ENCODE measurements at places on chromosomes 13 and 19.
A peak's percentile ranks its signal among the peaks of the same experiment; 100 is the strongest.

DNA sequence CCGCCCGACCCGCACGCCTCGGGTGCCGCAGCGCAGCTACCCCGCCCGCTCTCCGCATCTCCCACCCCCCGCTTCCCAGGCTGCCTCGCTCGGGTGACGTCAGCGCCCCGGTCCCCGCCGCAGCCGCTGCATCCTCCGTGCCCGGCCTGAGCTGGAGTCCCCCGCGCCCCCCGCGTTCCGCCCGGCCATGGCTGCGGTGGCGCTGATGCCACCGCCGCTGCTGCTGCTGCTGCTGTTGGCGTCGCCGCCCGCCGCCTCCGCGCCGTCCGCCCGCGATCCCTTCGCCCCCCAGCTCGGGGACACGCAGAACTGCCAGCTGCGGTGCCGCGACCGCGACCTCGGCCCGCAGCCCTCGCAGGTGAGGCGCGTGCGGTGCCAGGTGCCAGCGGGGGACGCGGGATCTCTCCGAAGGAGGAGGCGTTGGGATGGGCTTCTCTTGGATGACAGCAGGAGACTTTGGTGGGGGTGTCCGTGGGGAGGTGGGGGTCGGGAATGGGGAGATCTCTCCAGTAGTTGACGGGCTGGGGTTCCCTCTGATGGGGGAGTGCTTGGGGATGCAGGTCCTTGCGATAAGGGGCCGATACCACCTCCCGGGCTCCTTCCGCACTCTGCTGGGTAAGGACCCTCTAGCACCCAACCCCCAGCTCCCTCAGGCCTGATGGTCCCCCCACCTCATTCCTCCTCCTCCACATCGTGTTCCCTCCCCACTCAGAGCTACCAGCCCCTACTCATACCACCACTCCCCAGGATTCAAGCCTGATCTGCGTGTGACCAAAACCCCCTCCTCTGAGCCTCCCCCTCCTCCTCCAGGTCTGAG lies at the start of gene TMEM59L:
TMEM59L (plus strand) TSS at position 99 of the 817 bp plus-strand sequence; CDS start at position 188, 89 bp downstream.
- DNase-seq: no peak

GRCh38 chr19:12793290-12794195 lies 2.3 kb downstream of the JUNB start:
- DNase-seq: peak; percentile 97

- DNase-seq: no peak
Observed at GRCh38 chr13:53112522-53112921, 83.9 kb downstream of the OLFM4 start.

DNA sequence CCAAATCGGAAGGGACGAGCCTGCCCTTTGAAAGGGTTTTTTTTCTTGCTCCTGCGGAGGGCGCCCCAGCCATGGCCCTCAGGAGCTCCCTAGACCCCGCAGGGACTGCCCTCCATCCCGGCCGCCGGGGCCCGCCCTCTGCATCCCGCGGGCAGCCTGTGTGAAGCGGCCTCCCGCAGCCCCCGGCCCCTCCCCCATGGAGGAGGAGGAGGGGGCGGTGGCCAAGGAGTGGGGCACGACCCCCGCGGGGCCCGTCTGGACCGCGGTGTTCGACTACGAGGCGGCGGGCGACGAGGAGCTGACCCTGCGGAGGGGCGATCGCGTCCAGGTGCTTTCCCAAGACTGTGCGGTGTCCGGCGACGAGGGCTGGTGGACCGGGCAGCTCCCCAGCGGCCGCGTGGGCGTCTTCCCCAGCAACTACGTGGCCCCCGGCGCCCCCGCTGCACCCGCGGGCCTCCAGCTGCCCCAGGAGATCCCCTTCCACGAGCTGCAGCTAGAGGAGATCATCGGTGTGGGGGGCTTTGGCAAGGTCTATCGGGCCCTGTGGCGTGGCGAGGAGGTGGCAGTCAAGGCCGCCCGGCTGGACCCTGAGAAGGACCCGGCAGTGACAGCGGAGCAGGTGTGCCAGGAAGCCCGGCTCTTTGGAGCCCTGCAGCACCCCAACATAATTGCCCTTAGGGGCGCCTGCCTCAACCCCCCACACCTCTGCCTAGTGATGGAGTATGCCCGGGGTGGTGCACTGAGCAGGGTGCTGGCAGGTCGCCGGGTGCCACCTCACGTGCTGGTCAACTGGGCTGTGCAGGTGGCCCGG lies 815 bp downstream of the MAP3K10 start:
- DNase-seq: peak; percentile 62

DNA sequence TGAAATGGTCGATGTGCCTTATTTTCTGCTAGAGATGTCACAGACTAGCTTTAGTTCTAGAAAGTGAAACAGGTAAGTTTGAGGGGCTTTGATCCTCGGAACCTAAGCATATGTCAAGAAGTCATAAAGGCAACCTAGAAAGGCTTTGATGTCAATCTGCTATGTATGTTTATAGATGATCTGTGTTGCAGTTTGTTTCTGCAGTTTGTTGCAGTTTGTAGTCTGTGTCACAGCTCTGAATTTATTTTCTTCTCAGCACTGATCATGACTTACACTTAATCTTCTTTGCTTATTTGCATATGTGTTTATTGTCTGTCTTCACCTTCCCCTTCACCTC lies 5.9 kb downstream of the LSM14A start:
- no peak for DNase-seq

DNA sequence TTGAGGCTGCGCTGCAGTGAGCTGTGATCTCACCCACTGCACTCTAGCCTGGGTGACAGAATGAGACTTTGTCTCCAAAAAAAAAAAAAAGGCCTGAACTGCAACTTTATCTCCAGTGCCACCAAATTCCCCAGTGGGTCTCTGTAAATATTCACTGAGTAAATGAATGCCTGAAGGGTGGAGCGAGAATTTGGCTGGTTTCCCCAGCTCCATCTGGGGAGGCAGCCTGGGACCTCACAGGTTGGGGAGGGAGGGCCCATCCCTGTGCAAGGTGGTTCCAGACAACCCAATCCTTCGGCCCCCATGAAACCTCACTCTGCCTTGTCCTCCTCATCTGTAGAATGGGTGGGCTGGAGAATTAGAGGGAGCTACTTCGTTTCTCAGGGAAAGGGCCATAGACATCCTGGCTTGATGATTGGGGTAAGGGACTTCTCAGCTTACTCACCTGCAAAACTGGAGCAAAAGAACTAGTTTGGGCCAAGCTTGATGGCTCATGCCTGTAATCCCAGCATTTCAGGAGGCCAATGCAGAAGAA lies 4.2 kb upstream of the PKN1 start:
- DNase-seq: no peak

DNA sequence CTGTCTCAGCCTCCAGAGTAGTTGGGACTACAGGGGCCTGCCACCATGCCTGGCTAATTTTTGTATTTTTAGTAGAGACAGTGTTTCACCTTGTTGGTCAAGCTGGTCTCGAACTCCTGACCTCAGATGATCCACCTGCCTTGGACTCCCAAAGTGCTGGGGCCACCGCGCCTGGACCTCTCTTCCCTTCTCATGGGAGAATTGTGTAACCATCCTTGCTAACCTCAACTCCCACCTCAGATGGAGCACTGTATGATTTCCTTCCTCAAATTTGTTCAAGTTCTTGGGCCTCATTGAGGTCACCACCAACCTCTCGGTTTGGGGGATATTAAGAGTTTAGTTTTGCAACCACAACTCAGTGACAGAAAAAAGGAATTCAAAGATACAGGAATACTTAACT lies 10.7 kb downstream of the LILRA5 start:
- DNase-seq: no peak

GRCh38 chr13:80451641-80452040 lies 110.7 kb upstream of the SPRY2 start:
- DNase-seq: no peak

- DNase-seq: no peak
Observed at GRCh38 chr19:48206397-48207093, 36.1 kb downstream of the ZSWIM9 start.

DNA sequence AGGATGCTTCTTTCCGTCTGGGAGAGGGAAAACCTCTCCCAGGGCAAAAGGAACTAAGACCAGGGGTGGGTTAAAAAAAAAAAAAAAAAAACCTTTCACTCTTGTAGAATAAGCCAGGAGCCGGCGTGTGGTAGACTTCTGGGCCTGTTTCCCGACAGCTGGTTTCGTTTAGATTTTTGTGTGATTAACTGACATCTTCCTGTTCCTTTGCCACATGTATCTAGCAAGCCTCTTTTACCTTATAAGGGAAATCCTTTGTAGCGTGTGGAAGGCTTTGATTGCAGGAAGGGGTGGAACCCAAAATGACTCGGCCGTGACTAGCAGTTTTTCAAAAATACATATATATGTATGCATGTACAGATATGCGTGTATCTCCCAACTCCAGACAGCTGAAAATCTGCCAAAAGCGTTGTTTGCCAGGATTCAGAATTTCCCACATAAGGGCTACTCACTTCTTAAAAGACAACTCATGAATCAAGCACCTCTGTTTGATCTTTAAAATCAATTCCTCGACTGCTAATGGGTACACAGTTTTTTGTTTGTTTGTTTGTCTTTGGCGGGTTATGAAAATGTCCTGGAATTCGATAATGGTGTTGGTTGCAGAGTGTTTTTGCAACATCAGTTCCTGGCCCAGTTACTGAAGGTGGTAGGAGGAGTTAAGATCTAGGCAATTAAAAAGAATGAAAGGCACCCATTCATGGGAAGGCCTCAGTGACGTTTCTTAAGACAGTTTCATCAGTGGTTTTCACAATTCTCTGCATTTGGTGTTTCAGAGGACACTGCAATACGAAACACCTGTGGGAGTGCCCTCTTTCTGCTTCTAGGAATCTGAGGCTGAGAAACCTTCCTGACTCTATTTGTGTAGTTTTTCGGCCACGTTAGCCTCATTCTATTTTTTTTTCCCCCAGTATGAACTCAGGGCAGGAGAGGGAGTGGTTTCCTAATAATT lies 2.7 kb downstream of the TPM4 start:
- peak; percentile 82 for DNase-seq

DNA sequence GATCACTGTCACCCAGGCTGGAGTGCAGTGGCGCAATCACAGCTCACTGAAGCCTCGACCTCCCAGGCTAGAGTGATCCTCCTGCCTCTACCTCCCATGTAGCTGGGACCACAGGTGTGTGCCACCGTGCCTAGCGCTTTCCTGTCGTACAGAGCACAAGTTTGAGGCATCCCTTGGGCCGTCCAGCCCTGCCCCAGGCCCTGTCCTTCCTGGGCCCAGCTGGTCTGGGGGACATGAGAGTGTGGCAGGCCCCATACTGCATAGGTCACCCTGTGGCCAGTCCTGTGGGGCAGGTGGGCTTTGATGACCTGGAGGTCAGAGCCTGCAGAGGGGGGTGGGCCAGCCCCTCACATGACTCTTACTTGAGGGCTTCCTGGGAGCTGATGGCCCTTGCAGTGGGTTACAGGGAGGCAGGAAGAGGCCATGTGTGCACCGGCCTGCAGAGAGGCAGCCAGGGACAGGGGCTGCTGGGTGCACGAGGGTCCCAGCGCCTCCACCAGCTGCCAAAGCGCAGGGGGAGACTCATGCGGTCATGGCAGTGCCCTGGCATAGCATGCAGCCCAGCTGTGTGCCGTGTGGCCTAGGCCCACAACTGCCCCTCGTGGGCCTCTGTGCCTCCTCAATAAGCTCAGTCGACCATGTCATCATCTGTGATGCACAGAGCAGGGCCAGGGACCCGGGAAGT lies 61.4 kb downstream of the KDM4B start:
- no peak for DNase-seq

All from sciatic nerve (tissue), 2 donors.